ENCODE measurements at places on chromosomes 12 and 14.

DNA sequence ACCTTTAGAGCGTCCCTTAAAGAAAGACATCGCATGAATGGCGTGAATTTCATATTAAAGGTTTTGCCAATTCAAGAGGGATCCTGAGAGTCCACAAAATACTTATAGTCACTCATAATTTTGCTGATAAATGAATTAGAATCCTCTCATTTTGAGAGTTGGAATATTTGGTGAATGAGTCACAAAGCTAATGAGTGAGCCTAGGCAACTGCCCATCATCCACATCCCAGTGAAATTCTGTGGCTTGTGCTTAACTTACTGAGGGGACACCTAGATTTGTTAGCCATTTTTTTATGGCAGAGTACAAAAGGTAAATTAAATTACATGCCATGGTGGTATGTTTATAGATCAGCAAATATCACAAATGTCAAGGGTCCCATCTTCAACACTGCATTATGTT is 12.7 kb upstream of the NOXRED1 start:
- DNase-seq: no peak

DNA sequence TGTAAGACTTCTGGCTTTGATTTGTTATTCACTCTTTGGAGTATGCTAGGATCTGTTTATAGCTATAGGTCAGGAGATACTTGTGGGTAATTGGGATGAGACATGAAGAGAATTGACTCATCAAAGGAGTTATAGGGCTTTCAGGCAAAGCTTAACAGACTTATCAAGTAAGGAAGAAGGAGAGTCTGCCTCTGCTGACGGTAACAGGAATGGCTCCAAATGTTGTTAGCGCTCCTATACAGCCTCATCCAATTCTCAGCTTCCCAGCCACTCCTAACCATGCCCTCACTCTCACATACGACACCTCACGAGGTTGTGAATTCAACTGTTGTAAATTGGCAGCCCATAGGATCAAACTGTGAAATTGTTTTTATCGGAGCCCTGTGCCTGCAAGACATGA is 140.5 kb downstream of the KCNA5 start:
- no peak for DNase-seq

DNA sequence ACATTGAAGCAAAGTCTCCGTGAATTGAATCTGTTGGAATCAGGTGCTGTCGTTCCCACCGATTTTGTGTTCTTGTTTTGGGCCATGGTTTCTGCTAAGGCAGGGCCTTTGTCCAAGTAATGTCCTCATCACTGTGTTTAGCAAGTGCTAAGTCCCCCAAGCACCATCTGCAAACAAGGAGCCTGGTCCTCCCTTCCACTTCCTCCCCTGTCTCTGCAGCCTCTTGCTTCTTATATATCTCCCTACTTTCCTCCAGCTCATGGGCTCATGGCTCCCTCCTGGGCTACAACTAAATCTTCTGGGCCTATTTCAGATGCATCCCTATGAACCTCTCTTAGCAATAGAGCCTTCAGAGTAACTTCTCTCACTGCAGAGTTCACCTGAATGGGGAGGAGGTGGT is 25.8 kb upstream of the CMKLR1 start:
- DNase-seq: no peak

DNA sequence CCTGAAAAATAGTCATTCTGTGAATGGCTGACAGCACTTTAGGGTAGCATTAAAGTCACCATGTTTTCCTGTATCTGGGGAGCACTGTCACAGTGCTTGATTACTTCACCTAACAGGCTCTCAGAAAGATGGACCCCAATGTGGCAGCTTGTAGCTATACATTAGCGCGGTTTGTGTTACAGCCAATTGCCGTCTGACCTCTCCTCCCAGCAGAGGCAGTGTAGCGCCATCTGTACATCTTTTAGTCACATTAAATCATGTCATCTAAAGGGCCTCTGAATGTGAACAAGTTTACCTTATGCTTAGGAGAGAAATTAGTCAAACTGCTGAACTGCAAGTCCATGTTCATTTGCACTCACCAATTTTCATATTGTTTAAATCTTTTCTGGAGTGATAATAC is 113.7 kb downstream of the LMO3 start:
- DNase-seq: peak; percentile 29

- no peak for DNase-seq
These were observed 1226.8 kb upstream of the FLRT2 start for GRCh38 chr14:84303140-84303539.

Data from SK-MEL-5 (cell line).